NCI-H1417 treated with DMSO at 0.1 percent for 48 hours (cell line): ENCODE measurements at places on chromosomes 5 and 9.

- no peak for DNase-seq
These were observed 6.1 kb downstream of the SAPCD2 start for GRCh38 chr9:137064027-137064879.

DNA sequence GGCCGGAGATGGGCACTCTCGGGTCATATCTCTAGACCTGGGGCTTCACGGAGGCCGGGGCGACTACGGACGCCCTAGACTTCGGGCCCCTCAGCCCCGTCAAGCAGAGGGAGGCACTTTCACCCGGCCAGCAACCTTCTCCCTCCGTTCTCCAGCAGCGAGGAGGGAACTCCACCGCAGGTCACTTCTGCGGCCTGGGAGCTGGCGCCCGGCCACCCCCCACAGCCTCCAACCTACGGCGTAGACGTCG, 201 bp downstream of the DOLK start:
- DNase-seq, result no peak

DNA sequence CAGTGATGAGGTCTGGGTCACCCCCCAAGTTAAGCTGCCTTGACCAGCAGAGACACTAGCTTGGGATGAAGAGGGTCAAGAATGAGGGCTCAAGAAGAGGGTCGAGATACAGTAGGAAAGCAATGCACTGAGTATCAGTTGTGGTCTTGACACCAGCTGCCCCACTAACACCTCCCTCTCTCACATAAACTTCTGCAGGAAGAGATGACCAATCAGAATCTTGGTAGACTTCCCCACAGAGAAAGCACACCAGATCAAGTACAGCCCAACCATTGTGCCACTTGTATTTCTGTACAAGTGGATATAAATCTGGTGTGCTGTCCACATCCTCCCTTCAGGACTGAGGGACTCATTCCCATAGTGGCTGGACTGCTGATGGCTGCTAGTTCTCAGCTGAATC, 101.2 kb upstream of the ELL2 start:
- no peak for DNase-seq

GRCh38 chr5:11396917-11397316, 507.3 kb downstream of the CTNND2 start:
- DNase-seq, result no peak

GRCh38 chr9:221989-222776, 7.5 kb downstream of the DOCK8 start:
- no peak for DNase-seq

- no peak for DNase-seq
These were observed 285.1 kb downstream of the TMEM167A start for GRCh38 chr5:82792096-82792495.

DNA sequence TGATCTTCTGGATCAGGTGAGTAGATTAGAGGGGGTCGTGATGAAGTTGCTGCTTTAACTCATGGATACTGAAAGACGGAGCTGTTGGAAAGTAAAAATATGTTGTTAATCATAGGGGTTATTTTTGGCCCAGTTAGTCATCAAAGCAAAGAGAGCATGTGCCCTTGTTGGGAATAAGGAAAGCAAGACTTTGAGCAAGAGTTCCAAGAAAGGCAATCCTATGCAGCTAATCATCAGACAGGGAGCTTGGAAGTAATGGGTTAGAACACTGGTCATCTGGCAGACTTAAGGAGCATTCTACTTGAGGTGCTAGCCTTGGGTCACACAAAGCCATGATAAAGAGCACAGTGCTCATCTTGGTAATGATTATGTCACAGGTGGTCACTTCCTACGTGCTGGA, 18.3 kb downstream of the ASPN start:
- no peak for DNase-seq

DNA sequence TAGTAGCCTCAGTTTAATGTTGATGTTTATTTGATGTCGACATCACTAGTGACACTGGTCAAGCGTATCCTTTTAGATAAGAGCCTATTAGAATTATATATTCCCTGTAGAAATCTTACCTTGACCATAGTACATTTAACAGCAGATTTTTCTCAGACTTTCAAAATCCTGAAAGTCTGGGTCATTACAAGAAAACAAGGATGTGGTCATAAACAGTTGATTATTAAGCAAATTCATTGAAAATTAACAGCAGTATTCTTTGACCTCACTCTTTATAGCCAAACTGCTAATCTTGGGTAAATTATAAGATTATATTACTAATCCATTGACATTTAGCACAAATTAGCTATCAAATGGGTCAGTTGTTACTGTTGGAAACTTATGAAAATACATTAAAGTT, 83.4 kb downstream of the GHR start:
- no peak for DNase-seq

- no peak for DNase-seq
These were observed 95.2 kb downstream of the ALDH1A1 start for GRCh38 chr9:72857624-72857996.

DNA sequence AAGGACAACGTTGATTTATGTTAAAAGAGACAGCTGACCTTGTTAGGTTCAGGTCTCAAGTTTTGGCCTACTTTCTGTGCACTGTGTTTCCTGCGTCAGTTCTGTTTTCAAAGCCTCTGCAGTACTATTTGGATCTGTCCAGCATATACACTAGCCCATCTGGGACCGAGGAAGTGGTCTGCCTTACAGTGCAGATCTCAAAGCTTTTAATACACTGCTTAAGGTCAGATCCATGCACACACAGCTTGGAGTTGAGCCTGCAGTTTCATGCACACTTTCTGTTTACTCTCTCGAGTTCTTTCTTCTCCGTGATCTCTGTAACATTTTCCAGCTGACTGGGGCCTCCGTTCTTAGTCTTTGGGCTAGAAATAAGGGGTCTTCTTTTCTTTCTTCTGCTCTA, 24.1 kb downstream of the CARTPT start:
- DNase-seq, result no peak

- DNase-seq, result no peak
These were observed 15.7 kb downstream of the FTMT start for GRCh38 chr5:121867403-121867802.

- DNase-seq, result peak; percentile 48
These were observed 500.0 kb downstream of the DIRAS2 start for GRCh38 chr9:90142580-90142979.
